Activated T-cell treated with anti-CD3 and anti-CD28 coated beads for 1 hour (primary cell): ENCODE measurements at places on chromosomes 3 and 15.

DNA sequence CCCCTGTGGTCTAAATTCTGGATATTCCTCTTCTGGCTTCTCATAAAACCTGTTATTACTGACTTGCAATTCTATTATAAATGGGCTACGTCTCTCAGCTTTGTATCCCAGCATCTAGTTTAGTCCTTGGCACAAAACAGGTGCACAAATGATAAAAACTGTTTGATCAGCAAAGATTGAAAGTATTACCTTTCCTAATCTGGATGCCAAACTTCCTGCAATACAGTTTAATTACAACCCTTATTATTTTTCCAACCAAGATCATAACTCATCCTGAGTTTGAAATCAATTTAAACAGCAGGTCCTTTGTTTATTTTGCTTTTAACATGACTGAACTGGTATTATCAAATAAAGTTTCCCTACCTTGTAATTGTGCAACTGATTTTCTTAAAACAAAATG lies 132.6 kb downstream of the ATP1B3 start:
- DNase-seq = no peak

DNA sequence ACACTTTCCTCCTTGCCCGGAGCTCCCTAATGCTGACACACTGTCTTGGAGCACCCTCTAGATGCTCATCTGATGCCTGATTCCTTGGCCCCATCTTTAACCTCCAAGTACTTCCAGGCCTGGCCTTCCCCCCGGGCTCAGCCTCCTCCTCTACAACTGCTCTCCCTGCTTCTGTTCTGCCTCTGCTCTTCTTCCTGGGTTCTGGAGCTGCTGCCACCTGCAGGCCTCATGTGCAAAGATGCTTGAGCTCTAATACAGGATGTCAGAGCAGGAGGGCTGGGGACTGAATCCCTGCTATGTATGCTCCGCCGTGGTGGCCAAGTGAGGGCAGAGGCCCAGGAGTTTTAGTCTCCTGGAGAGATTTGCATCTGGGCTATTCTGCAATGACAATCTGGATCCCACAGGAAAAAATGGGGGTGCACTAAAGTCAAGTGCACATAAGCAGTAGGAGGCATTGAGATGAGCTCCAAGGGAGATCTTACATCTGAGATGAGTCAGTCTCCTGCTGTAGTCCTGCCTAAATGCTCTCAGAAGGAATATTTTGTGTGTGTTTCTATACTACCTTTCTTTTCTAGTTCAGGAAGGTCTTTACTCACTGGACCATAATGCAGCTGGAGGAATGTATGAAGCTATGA lies 296.3 kb downstream of the UACA start:
- DNase-seq = no peak

- DNase-seq = no peak
Measured at GRCh38 chr3:42855547-42856380, 19.9 kb downstream of the CYP8B1 start.

GRCh38 chr15:46301291-46301690 lies 666.5 kb downstream of the SQOR start:
- no peak for DNase-seq

GRCh38 chr3:70740872-70741271 lies 428.4 kb upstream of the MDFIC2 start:
- DNase-seq = no peak

DNA sequence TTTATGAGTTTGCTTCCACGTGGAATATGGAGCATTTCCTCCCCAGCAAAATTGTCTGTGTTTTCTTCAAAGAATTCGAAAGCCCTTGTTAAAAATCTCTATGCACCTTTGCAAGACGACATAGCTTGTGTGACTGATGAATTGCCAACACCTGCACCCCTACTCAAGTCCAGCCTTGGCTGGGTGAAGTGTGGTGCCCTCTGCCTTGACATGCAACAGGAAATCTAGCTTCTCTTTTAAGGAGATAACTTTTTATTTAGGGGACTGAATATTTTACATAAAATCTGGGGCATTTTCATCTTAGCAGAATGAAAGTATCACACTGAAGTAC lies 647 bp downstream of the HMG20A start:
- no peak for DNase-seq

- DNase-seq = no peak
Measured at GRCh38 chr3:58994746-58995330, 55.0 kb downstream of the CFAP20DC start.
